CD4-positive, alpha-beta T cell treated with Interleukin-15 for 4 hours (primary cell): ENCODE measurements at places on chromosomes 1 and 21.

GRCh38 chr1:40662864-40663263 lies 2.6 kb downstream of the RIMS3 start:
- peak; percentile 12 for DNase-seq

- no peak for DNase-seq
Measured at GRCh38 chr1:95017775-95018174, 55.0 kb downstream of the ALG14 start.

- no peak for DNase-seq
Measured at GRCh38 chr1:56081173-56081572, 498.2 kb downstream of the PLPP3 start.

DNA sequence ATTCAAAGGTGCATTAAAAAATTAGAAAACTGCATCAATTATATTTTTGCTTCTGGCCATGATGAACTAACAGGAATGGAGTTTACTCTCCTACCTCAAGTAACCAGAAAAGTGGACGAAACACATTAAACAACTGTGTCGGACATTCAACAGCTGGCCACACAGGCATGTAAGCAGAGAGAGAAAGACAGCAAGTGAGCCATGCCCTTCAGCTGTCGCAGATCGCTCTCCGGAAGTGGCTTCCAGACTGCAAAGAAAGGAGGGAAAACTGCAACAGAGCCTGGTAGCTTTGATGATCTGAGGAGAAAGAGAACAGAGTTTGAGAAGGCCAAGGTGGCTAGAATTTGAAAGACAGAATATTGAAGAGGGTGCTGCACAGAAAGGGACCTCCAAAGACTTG lies 557.2 kb downstream of the MATN1 start:
- no peak for DNase-seq

DNA sequence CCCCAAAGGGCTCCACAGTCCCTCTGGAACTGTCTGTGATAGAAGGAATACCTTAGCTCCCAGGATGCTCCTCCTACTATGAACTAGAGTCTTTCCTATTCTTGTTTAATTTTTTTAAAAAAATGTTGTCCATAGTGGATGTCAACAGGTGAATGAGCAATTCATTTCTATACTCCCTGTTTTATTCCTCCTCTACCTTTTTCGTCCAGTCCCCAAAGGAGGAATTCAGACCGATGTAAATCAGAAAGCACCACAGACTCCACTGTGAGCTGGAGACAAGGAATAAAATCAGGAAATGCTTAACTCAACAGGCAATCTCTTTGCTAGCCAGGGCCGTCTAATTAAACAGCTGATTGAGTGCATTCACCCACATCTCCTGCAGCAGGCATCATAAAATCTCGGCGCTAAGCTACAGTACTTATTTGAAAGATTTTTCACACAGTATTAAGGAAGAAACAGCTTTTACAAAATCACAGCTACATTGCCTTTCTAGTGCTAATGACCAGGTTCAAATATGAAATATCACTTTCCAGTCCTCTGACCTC lies 381.6 kb downstream of the SIPA1L2 start:
- DNase-seq, result no peak

- DNase-seq, result no peak
Measured at GRCh38 chr1:24409535-24409934, 4.0 kb downstream of the STPG1 start.

GRCh38 chr1:173248247-173248940 lies 41.3 kb upstream of the TNFSF4 start:
- no peak for DNase-seq

DNA sequence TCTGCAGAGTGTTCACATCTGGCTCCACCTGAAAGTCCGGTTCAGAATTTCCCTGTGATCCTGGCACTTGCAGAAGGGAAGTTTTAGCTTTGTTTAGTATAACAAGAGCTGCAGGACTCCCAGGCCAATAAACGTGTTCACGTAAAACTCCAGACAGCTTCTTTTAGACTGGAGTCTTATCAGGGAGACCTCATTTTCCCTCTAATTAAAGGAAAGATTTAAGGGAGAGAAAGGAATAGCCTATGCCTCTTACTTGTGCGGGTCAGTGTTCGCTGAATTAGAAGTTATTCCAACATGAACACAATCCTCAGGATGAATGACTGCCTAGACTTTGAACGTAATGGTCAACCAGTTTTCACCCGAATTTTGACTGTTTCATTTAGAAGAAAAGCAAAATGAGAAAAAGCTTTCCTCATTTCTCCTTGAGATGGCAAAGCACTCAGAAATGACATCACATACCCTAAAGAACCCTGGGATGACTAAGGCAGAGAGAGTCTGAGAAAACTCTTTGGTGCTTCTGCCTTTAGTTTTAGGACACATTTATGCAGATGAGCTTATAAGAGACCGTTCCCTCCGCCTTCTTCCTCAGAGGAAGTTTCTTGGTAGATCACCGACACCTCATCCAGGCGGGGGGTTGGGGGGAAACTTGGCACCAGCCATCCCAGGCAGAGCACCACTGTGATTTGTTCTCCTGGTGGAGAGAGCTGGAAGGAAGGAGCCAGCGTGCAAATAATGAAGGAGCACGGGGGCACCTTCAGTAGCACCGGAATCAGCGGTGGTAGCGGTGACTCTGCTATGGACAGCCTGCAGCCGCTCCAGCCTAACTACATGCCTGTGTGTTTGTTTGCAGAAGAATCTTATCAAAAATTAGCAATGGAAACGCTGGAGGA lies 202.1 kb upstream of the SGIP1 start:
- peak; percentile 83 for DNase-seq

GRCh38 chr1:119960501-119960900 lies 64.2 kb upstream of the ADAM30 start:
- DNase-seq, result no peak

GRCh38 chr1:208093754-208094719 lies 150.1 kb downstream of the PLXNA2 start:
- DNase-seq, result peak; percentile 32

DNA sequence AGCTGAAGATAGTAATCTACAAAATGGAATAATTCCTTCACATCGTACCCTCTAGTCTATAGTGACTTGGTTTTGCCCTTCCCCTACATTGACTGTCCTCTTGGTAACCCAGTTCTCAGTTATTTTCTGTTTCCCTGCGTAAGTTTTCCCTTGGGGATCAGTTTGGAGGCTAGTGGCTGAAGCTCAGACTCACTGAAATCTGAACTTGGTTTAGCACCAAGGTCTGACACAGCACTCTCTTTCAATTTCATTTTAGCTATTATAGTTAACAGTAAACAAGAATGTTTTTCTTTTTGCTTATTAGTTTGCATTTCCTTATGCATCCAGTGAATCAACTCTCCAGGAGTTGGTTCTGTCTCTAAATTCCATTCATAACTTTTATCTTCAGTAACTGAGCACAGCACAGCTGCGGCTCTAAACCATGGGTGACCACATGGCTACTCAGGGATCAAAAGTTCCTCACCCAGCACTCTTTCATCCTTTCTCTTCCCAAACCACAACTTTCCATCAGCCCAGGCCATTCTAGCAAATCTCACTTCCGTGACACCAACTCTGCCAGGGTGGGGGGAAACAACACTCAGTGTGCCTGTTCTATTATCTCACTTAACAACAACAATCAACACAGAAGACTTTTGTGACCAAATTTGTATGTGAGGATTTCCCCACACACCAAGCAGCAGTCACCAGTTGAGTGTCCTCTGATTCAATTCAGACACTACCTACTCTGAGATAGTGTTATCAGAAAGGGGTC lies 17.6 kb upstream of the IFI6 start:
- DNase-seq, result no peak

DNA sequence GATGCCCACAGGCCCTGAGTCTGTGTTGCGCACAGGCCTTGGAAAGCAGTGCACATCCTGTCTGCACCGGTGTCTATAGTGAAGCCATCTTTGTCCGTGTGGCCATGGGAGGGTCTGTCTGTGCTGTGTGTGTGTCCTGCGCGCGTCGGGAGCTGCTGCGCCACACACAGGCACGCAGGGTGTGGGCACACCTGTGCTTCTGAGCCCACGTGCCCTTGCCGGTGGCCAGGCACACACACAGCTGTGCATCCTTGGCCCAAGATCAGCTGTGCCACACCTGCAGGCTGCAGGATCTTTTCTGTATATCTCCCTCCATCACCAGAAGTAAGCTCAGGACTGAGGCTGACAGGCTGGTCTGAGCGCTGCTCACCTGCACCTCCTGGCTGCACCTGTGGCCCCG lies 3.2 kb upstream of the SAMD11 start:
- no peak for DNase-seq

GRCh38 chr1:162008799-162009198 lies 14.9 kb downstream of the OLFML2B start:
- no peak for DNase-seq

GRCh38 chr21:24994717-24995116 lies 612.6 kb downstream of the MRPL39 start:
- no peak for DNase-seq

- DNase-seq, result no peak
Measured at GRCh38 chr1:151579436-151580225, 32.2 kb upstream of the SNX27 start.
